Fibroblast of the aortic adventitia (primary cell): ENCODE measurements at places on chromosomes 6 and 20. TPM values are rescaled to one million over a fixed set of nuclear protein-coding genes. Genes with fewer than 3 reads are reported as not detected.

Gene TCF15
- total RNA-seq, result not detected in 2 replicates

Gene HTR1E
- not detected in 2 replicates for total RNA-seq

Gene ZSCAN23
- 6.7 and 12.0 TPM in 2 replicates for total RNA-seq

Gene CDSN
- total RNA-seq, result not detected in 2 replicates

Gene C6orf141
- total RNA-seq, result 0.57 and 5.7 TPM in 2 replicates
